T1000 (cell line): ENCODE measurements at places on chromosomes 12 and 14.

DNA sequence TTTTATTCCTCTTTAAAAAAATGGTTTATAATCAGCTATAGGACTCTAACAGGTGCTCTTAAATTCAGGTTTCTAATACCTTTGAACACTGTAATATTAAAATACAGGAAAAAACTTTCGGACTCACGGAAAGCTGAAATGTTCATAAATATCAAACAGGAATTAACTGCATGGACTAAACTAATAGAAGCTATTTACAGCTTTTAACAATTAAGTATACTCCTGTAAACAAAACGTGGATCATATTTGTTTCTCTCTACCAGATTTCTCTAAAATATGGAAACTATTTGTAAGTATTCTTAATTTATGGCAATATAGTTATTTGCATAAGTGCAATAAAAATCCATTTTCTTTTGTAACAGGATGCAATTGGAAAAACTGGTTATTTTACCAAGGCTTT, 108.9 kb upstream of the RESF1 start:
- no peak for DNase-seq

GRCh38 chr12:65082406-65082805, 38.7 kb downstream of the WIF1 start:
- DNase-seq: no peak

- DNase-seq: no peak
Measured at GRCh38 chr12:124655698-124656516, 88.5 kb upstream of the NCOR2 start.

DNA sequence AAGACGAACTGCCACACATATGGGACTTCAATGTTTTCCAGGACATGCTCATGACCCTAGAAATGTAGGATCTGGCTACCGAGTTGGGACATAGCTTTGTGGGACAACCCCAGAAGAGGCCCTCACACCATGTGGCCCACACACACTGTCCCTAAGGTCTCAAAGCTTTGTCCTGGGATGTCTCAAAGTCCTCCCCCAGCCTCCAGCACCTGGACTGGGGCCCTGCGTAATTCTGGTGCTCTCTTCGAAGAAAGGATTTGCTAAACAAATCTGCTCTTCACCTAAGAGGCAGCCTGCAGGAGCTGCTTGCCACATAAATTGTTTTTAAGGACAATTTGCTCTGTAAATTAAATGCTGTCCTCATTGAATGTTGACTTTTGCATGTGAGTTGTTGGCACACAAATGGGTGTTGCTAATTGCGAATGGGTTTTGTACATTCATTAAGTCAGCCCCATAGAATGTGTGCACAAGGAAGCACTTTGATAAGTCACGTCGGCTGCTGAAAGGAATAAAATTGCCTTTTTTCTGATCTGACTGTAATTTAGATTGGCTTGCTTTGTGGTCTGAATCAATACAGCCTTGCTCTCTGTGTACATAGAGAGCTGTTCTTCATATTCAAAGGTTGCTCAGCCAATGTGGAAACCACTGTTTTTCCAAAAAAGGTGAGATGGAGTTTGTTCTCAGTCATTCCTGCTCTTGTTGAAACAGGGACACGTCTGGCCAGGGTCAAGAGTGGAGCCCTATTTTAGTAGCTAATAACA, 161.6 kb upstream of the PWP1 start:
- DNase-seq: no peak

GRCh38 chr12:48510111-48510510, 15.3 kb upstream of the OR8S1 start:
- DNase-seq: no peak
